ENCODE measurements at places on chromosomes 16 and 17. TPM values are rescaled to one million over a fixed set of nuclear protein-coding genes. Genes with fewer than 3 reads are reported as not detected.
A peak's percentile ranks its signal among the peaks of the same experiment; 100 is the strongest.

GRCh38 chr17:66025551-66025950 lies 166.4 kb downstream of the CEP112 start:
- no peak for DNase-seq

GRCh38 chr16:69741951-69742904 lies 12.5 kb downstream of the NOB1 start:
- no peak for DNase-seq

DNA sequence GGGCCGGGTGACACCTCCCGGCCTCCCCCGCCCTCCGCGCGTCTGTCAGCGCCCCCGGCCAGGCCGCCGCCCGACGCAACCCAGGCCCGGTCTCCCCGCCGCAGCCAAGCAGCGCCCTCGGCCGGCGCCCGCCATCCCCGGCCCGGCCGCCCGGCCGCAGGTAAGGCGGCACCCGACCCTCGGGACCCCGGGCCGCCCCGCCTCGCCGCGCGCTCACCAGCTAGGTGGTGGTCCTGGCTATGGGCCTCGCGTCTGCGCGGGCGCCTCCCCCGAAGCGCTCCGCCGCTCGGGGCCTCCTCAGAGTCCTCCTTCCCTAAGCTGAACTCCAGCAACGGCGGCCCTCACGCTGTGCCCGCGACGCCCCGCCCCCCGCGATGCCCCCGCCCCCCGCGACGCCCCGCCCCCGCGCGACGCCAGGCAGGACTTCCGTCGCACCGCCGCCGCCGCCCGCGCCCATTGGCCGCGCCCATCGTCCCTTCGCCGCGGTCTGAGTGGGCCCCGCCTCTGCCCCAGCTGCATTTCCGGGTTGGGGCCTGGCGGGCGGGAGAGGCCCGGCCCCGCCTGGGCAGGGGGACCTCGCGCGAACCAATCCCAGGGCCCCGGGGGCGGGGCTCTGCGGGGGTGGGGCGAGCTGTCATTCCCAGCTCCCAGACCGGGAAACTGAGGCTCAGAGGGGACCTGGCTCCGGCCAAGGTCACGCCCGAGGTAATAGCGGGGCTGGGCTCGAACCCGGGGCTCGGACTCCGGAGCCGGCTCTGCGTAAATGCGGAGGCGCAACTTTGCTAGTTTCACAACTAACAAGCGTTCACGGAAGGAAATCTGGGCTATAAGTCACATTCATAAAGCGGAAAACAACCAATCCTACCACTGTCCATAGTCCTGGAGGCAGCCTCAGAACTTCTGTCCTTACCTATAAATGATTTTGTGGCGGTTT lies 9.0 kb upstream of the KCTD5 start:
- peak; percentile 71 for DNase-seq

DNA sequence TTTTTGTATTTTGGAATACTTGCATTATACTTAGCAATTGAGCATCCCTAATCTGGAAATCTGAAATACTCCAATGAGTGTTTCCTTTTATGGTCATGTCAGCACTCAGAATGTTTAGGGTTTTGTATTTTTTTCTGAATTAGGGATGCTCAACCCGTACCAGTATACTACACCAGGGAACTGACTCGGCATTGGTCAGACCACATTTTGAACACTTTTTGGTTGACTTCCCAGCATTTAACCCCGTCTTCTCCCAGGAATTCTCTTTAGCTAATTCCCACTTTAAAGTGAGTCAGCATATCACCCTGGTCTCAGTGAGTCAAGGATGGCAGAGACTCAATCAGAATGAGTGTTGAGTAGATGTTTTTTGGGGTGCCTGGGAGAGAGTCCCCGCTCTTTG lies 177.9 kb downstream of the SPECC1 start:
- DNase-seq: no peak

- no peak for DNase-seq
These were observed 584 bp upstream of the SLC16A5 start for GRCh38 chr17:75087182-75087557.

DNA sequence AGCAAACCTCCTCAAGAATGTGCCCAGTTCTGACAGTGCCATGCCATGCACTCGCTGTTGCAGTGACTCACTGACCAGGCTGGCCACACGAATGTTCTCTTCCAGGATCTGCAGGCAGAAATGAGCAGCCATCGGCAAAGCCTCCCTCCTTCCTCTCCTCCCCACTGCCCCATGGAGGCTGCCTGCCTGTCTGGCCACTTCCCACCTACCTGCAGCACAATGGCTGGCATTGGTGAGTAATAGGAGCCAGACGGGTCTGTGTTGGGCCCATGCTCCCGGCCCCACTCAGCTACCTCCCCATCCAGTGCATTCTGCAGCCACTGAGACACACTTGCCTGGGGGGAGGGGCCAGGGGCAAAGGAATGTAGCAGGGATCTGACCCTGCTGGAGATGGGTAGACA lies 2.8 kb upstream of the MATCAP1 start:
- no peak for DNase-seq

- no peak for DNase-seq
These were observed 50.6 kb downstream of the GTF3C1 start for GRCh38 chr16:27498916-27499658.

The NPIPA2 gene
- total RNA-seq: 17.8 TPM

The ATP6V0D1 gene
- 47.3 TPM for total RNA-seq

The TRIM47 gene
- 6.4 TPM for total RNA-seq

The CLEC3A gene
- total RNA-seq: not detected

The PAFAH1B1 gene
- 137 TPM for total RNA-seq

The SSTR5 gene
- total RNA-seq: 0.56 TPM

The RND2 gene
- 56.8 TPM for total RNA-seq
